ENCODE measurements at places on chromosomes 1 and 21.

GRCh38 chr1:114756009-114756892, 1.5 kb downstream of the CSDE1 start:
- DNase-seq = no peak

GRCh38 chr1:101288491-101288944, 51.7 kb downstream of the S1PR1 start:
- peak; percentile 91 for DNase-seq

DNA sequence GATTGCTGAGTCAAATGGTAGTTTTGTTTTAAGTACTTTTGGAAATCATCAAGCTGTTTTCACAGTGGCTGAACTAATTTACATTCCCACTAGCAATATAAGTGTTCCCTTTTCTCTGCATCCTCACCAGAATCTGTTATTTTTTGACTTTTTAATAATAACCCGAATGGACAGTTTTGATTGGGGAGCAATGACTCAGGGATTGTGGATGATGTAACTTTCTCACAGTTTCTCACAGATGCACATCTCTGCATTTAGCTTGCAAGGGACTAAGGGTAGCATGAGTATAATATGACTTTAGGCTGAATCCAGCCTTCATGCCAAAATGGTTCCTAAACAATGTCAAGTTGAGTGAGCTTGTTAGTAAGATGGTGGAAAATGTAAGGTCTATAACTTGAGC, 90.2 kb downstream of the C4BPA start:
- no peak for DNase-seq

GRCh38 chr1:118984722-118985639, 3.2 kb downstream of the TBX15 start:
- no peak for DNase-seq

- no peak for DNase-seq
Observed at GRCh38 chr1:61182049-61182448, 99.7 kb downstream of the NFIA start.

DNA sequence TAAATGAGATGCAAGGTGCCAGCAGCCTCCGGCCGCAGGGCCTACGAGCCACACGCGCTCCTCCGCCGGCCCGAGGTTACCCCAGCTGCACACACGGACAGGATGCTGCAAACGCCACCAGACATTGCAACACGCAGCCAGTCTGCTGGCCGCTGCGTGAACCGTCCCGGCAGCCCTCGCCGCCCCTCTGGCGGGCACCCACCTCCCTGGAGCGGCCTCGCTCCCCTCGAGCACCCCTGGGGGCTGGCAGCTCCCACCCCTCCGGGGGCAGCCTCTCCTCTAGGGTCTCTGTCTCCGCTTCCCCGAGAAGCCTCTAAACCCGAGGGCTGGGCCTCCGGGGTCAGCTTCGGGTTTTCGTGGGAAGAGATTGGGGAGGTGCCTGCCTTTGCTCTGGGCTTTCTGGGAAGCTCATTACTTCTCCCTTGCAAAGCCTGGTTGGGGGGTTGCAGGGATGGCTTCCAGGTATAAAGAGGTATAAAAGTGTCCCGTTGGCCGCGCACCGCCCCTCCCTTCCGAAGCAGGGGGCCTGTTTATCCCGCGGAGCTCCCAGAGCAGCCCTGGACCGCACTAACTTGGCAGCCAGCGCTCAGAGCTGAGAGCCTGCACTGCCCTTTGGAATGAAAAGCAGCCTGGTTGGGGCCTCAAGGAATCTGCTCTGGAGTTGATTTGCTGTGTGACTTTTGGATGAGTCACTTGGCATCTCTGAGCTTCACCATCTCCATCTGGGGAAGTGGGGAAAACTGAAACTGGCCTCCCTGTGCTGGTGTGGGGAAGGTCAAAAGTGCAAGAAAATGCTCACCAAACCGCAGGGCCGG, 21.8 kb downstream of the DHRS3 start:
- DNase-seq = peak; percentile 81

- DNase-seq = no peak
Observed at GRCh38 chr1:75937034-75937433, 4.8 kb upstream of the ASB17 start.

DNA sequence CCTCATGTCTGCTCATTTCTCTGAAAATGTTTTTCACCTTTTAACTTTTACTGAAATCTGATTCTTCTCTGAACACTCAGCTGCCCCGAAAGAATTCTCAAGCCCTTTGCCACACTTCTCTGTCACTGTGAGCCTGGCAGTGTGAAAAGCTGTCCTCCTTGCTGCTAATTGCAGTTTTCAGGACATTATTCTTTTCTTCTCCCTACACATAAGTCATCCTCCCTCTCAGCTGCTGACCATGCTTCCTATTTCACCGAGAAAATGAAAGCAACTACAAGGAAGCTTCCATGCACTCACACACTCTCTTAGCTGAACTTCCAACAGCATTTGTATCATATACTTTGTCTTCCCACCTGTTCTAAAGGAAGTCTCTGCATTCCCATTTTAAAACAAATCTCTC, 15.8 kb downstream of the OLFM3 start:
- DNase-seq = no peak

GRCh38 chr1:160070243-160071163, 543 bp upstream of the KCNJ10 start:
- peak; percentile 49 for DNase-seq

DNA sequence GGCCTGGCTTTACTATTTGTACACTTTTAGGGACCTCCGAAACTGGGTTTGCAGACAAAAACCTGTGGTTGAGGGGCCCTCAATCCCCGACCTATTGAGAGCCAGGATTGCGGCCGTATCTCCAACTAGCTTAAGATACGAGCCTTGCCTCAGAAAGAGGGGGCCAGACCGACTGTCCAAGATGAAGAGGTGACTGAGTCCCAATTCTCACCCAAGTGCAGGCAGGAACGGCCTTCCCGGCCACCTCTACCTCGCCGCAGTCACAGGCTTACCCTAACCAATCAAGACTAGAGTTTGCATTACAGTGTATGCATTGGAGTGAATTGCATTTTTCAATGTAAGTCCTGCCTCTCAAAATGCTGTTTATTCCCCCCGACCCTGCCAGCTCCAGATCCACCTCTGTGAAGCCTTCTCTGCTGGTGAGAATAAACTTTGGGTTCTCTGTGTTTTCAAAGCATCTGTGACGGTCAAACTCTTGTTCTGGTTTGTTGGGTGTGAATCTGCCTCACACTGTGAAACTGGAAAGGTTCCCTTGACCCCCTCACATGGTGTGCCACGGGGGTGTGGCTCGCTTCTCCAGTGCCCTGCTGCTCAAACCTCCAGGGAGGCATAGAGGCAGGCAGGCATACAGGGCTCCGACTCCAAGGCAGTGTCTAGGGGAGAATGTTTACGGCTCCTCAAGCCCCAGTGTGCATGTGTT, 62.2 kb upstream of the WLS start:
- no peak for DNase-seq

GRCh38 chr1:64505232-64505943, 35.5 kb downstream of the CACHD1 start:
- no peak for DNase-seq

DNA sequence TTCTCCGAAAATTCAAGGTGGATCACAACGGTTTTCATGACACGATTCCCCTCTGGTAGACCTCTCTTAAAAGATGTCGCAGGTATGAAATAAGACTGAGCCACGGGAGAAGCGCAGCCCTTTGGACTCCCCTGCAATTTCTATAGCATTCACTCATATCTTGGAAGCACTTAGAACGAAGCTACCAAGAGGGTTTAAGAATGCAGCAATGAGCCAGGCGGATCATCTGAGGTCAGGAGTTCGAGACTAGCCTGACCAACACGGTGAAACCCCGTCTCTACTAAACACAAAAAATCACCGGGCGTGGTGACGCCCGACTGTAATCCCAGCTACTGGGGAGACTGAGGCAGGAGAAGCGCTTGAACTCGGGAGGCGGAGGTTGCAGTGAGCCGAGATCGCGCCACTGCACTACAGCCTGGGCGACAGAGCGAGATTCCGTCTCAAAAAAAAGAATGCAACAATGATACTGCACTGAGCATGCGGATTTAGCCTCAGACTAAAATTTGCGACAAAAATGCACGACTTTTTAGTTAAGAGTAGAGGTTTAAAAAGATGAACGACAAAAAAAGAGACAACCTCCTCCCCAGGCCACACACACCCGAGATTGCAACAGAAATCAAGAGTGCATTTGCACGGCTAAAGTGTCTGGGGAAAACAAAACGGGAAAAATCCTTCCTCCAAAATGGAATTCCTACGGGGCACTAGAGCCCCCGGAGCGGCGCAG, 743 bp downstream of the TOMM20 start:
- DNase-seq = no peak

DNA sequence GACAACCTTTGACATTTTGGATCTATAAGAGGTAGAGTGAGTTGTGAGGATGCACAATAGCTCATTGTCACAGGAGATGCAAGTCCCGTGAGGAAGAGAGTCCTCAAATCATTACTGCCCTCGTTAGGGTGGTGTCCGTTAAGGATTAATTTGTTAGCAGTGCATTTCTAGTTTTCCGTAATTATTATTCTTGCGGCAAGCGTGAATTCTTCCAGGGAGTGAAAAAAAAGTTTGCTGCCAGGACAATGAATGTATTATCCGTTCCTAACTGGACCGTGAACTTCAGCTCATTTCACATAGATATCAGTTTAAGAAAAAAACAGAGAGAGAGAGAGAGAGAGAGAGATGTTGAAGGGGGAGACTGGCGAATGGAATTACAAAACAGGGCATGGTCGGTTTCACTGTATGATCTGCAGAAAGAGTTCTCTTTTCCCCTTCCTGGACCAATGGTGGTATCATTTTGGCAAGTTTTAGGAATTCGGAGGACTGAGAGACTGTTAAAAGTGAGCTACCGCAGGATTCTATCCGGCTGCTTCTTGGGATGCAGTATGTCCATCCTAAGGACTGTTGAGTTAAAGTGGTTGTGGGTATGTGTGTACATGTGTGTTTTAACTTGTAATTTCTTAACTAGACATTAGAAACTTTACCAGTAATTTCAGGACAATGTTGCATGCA, 216.0 kb upstream of the NFIA start:
- no peak for DNase-seq

DNA sequence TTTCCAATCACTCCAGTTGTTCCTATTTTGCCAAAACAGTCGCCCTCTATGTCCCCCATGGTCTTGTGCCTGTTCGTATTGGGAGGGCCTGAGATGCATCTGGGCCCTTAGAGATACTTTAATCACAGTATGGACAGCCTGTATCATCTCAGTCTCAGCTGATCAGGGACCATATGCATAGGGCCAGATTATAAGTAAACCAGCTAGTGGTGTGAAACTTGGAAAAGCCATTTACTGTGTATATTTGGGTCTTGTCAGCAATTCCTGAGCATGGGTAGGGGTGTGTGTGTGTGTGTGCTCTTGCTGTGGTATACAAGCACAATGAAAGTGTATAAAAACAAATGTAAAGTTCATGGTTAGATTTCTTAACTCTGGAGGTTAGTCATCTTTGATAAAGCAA, 22.8 kb downstream of the SH3BGR start:
- DNase-seq = no peak

Data from inflammatory macrophage treated with lipopolysaccharide for 1 hour (primary cell).